ENCODE measurements at places on chromosomes 7 and 10.

GRCh38 chr10:124250506-124250905, 157.1 kb upstream of the CHST15 start:
- no peak for DNase-seq

DNA sequence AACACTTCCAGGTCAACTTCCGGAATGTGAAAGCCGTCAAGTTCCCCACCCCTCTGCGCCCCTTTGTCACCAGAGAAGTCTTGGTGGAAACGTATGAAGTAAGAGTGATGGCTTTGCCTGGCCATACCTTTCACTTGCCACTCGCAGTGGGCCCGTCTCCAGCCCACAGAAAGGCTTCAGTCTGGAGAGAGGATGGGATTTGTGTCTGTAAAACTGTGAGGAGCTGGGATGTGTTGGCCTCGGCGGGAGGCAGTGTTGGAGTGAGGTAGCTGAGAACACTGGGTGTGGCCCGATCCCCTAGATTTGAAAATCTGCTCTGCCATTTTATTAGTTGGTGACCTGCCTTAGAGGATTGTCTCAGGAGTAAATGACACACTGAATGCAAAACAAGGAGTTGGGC, 6.4 kb downstream of the ADCK2 start:
- DNase-seq, result no peak

- peak; percentile 68 for DNase-seq
Measured at GRCh38 chr10:73940634-73941221, 29.8 kb downstream of the PLAU start.

DNA sequence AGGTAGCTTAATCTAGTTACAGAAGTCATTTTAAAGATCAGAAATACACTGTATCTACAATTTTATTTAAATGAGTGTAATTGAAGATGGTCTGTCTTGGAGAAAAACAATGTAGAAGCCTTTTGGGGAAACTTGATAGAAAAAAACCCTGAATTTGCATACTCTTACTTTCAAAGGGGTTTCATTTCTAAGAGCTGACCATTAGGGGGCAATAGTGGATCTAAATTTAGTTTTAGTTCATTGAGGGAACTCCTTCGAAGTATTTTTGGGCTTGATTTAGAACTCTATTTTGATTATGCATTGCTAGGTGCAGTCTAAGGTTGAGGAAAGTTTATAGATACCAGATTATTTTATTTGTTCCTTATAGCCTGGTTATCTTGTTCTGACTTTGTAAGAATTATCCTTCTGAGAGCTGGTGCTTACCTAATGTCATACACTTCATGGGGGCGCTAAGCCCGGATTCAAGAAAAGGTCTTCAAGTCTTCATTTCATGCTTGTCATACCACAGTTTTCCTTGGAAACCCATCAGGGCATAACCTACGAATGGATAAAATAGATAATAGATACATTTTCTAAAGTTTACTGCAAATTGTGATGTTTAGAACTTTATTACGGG, 69.1 kb upstream of the MXI1 start:
- no peak for DNase-seq

- DNase-seq, result peak; percentile 21
Measured at GRCh38 chr7:31096198-31096876, 44.2 kb downstream of the ADCYAP1R1 start.

DNA sequence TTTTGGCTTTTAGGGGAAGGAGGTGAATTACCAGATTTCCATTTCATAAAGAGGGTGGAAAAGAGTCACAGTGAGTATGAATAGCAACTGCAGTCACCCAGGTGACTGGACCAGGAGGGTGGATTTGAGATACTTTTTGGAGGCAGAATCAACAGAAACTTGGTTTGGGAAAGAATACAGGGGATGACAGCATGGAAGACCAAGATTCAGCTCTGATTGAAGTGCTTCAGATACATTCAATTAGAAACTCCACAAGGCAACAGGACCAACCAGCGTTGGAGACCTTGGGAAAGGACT, 83.0 kb downstream of the SGMS1 start:
- DNase-seq, result no peak

DNA sequence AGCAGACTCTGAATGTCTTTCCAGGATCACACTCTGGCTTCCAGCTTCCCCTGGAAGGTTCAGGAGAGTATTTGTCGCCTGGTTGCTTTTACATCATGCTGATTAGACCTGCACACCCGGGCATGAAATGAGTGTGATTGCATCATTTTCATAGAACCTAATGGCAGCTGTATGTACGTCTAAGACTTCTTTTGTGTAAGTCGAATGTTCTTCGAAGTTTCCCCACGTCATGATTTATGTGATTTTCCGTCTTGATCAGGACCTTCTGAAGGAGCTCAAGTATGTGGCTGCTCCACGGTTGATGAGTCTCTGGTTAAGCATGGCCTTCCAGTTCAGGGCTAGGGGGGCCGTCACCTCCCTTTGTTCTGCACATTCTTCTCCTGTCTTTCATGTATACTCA, 4.5 kb downstream of the EIF4H start:
- DNase-seq, result no peak

DNA sequence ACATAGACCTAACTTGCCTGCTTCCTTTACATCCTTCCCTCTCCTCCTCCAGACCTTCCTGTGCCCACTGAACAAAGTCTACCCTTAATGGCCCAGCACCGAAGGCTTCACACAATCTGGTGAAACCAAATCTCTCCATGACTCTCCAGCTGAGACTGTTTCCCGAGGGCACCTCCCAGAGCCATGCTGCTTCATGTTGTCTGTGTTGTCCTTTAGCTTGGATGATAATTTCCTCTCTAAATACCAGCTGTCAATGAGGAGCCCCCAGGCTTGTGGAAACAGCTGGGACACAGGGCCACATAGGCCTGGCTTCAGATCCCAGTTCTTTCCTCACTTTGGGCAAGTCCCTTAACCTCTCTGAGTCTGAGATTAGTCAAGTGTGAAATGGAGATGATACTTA, 54.3 kb downstream of the DLD start:
- DNase-seq, result no peak

- DNase-seq, result no peak
Measured at GRCh38 chr7:13540429-13540828, 449.0 kb downstream of the ETV1 start.

DNA sequence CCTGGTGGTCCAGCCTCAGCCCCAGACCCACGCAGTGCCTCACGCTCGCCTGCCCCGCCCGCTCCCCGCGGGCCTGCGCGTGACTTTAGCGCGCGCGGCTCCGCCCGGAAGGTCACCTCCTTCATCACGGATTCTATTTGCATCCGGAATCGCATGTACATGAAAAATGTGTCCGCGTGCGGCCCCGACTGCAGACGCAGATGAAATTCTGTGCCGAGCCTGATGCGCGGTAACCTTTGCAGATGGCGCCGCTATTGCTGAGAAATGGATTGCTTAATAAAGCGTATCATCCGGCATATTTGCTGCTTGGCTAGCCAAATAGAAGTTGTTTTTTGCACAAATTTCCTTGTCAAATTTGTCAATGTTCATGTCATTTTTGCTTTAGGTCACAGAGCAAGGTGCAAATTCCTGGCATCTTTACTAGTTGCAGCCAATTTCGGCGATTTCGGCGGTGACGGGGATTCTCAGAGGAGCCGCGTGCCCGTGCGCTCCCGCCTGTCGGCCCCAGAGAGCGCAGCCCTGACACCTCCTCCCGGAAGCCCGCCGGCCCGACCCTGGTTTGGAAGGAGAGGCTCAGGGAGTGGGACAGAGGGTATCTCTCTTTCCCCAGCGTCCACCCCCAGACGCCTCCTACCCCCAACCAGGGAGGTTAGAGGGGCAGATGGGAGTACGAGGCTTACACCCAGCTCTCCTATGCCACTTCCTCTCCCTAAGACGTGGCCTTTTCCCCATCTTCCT, 85.9 kb upstream of the PAX2 start:
- no peak for DNase-seq

GRCh38 chr7:25014756-25015155, 34.8 kb upstream of the OSBPL3 start:
- no peak for DNase-seq

DNA sequence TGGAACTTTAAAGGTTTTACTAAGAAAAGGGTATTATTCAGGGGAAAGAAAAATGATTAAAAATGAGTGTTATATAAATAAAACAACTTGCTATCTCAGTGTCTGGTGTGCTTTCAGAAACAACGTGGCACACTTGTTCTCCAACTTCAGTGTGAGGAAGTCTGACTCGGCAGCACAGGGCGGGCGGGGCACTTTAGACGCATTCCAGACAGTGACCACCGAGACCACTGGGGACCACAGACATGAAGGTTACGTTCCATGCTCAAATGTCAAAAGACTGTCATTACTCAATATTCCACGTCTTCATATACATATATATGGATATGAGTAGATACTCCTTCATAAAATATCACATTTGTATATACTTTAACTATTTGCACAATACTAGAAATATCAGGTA, 87.0 kb downstream of the LARP4B start:
- no peak for DNase-seq

DNA sequence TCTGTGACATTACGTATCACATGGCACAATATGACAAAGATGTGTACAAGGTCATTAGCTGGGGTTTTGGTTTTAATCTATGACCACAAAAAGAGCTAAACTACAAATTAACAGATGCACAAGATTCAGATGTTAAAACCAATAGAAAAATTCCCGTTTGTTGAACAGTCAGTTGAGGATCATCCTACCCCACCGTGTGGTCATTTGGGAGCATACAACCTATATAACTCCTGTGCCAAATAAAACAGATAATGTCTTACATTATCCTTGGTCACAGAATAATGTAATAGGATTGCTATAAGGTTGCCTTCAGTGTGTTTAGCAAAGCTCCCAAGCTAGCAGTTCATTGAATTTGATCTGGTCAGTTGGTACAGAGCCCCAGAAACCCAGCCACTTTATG, 28.2 kb downstream of the ASNS start:
- no peak for DNase-seq

GRCh38 chr7:45268013-45268412, 110.4 kb downstream of the RAMP3 start:
- DNase-seq, result no peak

- DNase-seq, result no peak
Measured at GRCh38 chr7:80392229-80393169, 119.4 kb downstream of the GNAT3 start.

GRCh38 chr7:71132127-71132376, at the start of gene GALNT17:
Gene GALNT17, plus strand, starts transcription at chr7:71132144.
- peak; percentile 13 for DNase-seq

- DNase-seq, result no peak
Measured at GRCh38 chr7:120615703-120616102, 242.2 kb downstream of the TSPAN12 start.

DNA sequence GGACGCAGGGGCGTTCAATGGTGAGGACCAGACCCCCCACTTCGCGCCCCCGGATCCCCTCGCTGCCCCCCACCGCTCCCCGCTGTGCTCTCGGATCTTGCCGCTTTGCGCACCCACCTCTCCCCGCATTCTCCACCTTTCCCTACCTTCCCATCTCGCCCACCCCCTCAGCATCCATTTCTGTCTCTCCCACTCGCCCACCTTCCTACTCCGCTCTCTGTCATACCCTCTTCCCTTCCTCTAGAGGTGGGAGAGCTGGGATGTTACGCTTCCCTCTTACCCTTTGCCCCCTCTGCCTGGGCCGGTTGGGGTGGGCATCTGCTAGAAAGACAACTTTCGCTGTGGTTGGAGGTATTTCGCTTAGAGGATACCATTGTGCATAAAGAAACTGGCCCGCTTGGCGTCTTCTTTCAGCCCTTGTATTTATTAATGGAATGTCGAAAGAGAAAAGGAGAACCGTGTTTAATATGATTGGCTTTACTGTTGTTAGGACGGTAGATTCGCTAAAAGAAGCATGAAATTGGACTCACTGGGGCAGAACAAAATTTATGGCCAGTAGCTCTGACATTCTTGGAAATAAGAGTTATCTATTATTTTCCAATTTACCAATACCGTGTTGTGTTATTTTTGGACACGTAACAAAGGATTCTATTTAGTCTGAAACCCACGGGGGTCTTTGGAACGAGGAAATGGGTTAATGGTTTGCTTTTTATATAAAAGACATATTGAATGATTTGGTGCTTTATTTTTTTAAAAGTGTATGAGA, 873 bp downstream of the PRKAR2B start:
- DNase-seq, result peak; percentile 61

DNA sequence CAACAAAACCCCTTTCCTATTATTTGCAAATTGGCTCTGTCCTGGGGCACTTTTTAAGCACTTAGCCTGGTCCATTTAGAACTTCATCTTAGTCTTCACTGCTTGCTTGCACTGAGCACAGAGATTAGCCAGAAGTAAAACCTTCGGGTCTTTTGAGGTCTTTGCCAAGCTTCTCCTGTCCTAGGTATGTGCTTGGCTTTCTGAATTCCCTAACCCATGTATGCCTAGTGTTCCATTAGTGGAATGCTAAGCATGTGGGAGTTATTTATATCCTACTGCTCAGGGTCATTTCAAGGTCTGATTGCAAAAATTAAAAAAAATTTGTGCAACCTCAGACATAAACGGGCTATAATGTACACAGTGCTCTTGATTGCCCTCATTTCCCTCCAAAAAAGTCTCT, 18.0 kb downstream of the ZNF37A start:
- no peak for DNase-seq

DNA sequence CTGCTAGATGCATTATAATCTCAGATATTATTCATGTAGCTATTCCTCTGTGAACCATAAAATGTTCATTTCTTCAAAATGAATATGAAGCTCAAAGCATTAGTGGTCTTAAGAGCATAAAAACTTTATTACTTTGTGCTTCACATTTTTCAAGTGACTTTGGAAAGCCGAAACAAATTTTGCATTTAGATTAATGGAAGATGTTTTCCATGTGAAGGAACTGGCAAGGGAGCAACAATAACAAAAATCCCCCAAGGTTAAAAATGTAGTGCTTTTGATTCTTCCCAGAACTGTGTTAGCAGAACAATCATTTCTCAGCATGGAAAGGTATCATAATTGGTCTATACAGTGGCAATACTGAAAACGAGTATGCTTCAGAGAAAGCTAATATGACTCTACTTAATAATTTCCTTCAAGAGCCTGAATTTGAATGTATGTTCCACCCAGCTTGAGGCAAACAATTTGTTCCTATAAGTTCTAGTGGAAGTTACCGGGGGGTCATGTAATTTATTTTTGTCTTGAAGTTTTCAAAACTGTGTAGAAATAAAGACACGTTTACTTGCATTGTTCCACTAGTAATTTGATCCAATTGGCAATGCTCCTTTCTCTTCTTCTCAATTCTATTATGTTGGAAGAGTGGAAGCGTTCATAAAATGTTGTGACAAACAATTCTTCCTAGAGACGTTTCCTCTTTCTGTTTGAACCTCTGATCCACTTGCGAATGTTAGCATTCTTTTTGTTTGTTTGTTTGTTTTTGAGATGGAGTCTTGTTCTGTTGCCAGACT, 665.4 kb downstream of the AUTS2 start:
- DNase-seq, result no peak

Data from head of caudate nucleus (tissue), 42 donors.